ENCODE measurements at places on chromosomes 4 and X.

GRCh38 chrX:57772637-57773036 lies 92.6 kb upstream of the NLRP2B start:
- peak; percentile 8 for DNase-seq

GRCh38 chr4:21845663-21846062 lies 102.9 kb downstream of the KCNIP4 start:
- DNase-seq, result no peak

DNA sequence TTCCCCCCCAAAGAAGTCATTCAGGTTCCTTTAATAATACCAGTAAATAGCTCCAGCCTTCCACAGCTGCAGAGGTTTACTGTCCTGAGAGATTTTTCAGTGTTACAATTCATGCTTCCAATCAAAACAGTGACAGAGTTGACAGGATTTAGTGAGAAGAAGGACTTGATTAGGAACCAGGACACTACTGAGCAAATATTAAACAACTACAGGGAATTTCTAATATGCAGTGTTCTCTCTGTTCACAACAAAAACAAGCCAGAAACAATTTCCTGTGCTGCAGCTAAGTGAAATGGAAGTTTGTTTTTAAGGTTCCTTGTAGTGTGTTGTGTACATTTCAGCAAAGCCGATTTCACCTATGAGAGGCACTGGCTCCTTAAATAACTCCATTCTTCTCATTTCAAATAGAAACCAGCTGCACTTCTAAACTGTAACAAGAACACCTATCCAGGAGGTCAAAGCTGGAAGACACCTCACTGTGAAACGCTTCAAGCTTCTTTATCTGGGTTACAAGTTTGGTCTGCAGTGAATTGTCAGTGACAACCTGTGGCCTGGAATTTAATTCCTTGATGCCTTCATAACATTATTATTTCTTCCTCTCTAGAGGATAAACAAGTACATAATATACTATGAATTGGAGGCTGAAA lies 149.3 kb downstream of the RASL11B start:
- DNase-seq, result no peak

DNA sequence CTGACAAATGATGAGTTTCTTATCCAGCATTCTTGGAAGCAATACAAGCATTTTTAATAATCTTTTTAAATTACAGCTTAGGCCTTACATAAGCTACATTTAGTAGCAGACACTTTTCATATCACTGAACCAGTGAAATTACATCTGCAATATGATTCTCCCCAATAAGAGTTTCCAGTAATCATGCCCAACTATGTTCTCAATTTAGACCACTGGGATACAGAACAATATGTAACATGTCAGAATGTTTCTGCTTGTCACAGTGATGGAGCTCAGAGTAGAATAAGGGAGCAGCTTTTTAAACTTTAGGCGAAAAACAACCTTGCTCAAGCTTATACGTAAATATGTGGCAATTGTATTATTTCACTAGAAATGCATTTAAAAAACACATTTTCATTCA lies 1132.2 kb downstream of the FAT4 start:
- DNase-seq, result no peak

- DNase-seq, result peak; percentile 43
Measured at GRCh38 chr4:88791274-88791673, 93.6 kb upstream of the NAP1L5 start.

Data from HT1080 (cell line).